ENCODE measurements at places on chromosomes 12 and 14.
A peak's percentile ranks its signal among the peaks of the same experiment; 100 is the strongest.

DNA sequence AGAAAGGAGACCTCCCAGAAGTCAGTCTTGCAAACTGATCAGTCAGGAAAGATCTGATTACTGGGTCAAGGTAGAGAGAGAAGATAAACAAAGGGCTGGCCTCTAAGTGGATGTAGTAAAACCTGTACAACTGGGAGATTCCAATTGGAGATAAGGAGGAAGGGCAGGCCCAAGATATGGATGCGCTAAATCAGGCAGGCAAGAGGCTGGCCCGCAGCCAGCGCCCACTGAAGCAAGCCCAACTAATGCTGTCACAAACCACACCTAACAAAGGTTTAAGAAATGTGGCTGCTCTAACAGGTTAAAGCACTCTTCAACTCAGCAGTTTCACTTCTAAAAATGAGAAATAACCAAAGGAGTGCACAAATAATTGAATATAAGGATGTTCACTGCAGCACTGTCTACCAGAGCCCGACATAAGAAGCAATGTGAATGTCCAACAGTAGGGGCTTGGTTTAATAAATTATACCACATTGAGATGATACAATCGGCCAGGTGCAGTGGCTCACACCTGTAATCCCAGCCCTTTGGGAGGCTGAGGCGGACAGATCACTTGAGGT, 4.7 kb downstream of the GLTP start:
- no peak for DNase-seq

- peak; percentile 12 for DNase-seq
Observed at GRCh38 chr14:25406818-25407217, 356.9 kb upstream of the STXBP6 start.

DNA sequence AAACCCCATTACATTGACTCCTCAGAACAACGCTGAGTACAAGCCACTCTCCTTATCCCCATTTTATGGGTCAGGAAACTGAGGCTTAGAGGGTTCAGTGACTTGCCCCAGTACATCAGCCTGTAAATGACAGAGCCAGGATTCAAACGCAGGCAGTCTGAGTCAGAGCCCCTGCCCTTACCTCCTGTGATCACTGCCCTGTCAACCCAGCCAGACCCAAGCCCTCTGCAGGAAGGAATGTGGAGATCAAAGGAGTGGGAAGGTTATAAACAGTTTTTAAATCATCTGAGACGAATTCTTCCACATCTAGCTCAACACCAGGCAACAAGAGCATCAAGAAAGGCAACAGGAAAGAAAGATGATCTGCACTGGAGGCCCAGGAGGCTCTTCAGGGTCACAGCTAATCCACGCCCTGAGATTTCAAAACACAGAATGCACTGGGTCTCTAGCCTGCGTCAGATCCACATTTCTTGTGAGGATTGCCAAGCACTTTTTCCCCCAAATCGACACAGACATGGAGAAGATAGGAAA, 38.5 kb downstream of the SPTB start:
- DNase-seq = peak; percentile 75

GRCh38 chr12:114447799-114448617, 42.1 kb upstream of the TBX5 start:
- no peak for DNase-seq

GRCh38 chr12:90627180-90627896, 327.6 kb downstream of the CCER1 start:
- DNase-seq = no peak

- peak; percentile 15 for DNase-seq
Observed at GRCh38 chr12:59453475-59453874, 142.4 kb upstream of the SLC16A7 start.

DNA sequence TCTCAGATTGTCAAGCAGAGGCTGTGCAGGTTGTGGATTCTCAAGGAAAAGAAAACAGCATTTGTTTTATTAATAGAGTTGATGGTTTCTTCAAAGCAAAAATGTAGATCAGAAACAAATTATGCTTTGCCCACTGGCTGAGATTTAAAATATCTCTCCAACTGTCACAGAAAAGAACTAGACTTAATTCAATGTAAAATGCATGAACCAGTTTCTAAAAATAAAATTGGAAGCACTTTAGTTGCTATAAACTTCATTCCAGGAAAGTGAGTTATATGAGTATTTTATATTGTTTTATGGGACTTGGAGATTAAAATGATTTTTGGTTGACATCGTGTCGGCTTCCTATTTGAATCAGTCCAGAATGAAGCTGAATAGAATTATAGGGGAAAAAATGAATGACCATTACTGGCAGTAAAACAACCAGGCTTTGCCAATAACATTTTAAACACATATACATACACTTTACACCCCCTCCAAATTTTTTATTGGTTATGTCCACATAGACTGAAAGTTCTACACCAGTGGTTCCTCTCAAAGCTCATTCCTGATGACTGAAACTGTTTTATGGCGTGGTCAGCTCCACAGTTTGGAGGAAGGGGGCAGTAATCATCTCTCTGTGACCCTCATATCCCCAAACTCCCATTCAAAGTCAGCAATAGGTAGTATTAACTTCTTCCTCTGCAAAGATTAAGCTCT, 55.5 kb upstream of the DAAM1 start:
- no peak for DNase-seq

GRCh38 chr12:67919406-67919805, 69.8 kb upstream of the IFNG-AS1 start:
- peak; percentile 58 for DNase-seq

DNA sequence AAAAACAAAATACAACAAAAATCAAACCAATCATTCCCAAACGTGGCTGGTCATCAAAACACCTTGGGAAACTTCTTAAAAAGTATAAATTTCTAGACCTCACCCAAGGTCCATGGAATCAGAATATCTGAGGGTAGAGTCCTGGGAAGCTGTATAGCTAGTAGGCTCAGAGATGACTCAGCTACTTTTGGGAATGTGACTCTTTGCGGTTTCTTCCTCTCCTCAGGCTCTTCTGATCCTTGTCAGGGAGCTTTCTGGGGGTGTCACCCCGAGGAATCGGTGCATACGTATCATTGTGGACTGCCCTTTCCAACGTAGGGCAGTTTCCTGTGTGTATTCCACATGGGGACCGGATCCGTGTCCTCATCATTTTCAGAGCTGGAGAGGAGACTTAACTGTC, 14.8 kb downstream of the JDP2 start:
- DNase-seq = peak; percentile 25

DNA sequence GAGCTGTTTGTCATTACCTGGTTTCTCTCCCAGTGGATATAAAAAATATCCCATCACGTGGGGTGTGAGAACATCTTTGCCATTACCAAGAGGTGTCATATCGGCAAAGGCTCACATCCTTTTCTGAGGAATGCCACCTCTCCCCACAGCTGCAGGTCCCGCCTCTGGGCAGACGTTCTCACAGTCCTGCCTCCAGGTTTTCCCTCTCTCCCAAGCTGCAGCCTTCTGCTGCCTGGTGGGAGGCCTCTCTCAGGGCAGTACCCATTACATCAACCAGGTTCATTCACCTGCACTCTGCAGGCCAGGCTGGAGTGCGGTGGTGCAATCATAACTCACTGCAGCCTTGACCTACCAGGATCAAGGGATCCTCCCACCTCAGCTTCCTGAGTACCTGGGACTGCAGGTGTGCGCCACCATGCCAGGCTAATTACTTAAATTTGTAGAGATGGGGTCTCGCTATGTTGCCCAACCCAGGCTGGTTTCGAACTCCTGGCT, 15.0 kb upstream of the TMEM119 start:
- DNase-seq = no peak

DNA sequence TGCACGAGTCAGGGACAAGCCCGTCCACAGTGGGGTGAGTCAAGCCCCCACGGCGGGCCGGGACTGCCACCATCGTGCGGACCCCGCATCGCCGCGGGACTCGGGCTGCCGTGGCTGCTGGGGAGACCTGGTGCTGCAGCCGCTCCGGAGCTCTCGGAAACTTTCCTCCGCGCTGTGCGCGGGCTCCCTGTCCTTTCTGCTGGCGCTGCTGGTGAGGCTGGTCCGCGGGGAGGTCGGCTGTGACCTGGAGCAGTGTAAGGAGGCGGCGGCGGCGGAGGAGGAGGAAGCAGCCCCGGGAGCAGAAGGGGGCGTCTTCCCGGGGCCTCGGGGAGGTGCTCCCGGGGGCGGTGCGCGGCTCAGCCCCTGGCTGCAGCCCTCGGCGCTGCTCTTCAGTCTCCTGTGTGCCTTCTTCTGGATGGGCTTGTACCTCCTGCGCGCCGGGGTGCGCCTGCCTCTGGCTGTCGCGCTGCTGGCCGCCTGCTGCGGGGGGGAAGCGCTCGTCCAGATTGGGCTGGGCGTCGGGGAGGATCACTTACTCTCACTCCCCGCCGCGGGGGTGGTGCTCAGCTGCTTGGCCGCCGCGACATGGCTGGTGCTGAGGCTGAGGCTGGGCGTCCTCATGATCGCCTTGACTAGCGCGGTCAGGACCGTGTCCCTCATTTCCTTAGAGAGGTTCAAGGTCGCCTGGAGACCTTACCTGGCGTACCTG, 1.1 kb downstream of the PDE3A start:
- no peak for DNase-seq

DNA sequence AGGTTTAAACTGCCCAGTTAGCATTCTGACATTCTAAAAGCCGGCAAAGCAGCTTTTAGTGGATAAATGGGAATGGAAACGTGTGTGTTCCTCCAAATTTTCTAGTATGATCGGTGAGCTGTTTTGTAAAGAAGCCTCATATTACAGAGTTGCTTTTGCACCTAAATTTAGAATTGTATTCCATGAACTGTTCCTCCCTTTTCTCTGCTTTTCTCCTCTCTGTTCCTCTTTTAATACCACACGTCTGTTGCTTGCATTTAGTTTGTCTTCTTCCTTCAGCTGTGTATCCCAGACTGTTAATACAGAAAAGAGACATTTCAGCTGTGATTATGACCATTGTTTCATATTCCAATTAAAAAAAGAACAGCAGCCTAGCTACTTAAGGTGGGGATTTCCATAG, 10.7 kb downstream of the DYRK2 start:
- DNase-seq = no peak

DNA sequence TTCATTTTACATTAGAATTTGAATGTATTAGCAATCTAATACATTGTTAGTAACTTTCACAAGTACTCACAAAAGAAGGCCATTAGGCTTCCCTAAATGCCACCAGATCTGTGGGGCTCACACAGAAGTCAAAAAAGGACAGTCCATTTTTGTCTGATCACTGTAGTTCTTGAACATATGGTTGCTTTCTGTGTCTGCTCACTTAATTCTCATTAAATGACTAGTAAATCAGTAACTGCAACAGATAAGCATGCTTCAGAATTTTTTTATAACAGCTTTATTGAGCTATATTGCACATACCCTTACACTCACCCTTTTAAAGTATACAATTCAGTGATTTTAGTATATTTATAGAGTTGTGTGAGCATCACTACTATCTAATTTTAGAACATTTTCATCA, 71.4 kb downstream of the DENND5B start:
- peak; percentile 8 for DNase-seq

GRCh38 chr14:86153480-86153879, 623.5 kb downstream of the FLRT2 start:
- no peak for DNase-seq

GRCh38 chr12:61553091-61553490, 707.1 kb upstream of the USP15 start:
- DNase-seq = no peak

DNA sequence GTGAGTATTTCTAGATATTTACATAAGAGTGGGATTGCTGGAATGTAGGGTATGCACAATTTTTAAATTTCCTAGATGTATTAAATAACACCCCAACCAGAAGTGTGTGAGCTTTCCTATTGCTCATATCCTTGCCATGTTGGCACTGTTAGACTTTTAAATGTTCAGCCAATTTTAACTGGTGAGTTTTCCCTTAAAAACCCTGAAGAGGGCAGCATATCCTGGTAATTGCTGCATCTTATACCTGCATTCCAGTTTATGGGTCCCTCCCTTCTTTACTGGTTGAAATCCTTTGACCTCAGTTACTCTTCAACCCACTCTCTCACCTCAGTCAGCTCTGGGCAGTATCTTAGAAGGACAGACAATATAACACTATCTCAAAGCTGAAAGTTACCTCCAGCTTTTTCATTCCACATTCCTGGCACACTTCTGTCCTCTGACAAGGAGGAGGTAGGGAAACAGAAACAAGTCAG, 270.6 kb downstream of the PAWR start:
- peak; percentile 87 for DNase-seq

- no peak for DNase-seq
Observed at GRCh38 chr12:93868771-93869170, 191.6 kb downstream of the CRADD start.

DNA sequence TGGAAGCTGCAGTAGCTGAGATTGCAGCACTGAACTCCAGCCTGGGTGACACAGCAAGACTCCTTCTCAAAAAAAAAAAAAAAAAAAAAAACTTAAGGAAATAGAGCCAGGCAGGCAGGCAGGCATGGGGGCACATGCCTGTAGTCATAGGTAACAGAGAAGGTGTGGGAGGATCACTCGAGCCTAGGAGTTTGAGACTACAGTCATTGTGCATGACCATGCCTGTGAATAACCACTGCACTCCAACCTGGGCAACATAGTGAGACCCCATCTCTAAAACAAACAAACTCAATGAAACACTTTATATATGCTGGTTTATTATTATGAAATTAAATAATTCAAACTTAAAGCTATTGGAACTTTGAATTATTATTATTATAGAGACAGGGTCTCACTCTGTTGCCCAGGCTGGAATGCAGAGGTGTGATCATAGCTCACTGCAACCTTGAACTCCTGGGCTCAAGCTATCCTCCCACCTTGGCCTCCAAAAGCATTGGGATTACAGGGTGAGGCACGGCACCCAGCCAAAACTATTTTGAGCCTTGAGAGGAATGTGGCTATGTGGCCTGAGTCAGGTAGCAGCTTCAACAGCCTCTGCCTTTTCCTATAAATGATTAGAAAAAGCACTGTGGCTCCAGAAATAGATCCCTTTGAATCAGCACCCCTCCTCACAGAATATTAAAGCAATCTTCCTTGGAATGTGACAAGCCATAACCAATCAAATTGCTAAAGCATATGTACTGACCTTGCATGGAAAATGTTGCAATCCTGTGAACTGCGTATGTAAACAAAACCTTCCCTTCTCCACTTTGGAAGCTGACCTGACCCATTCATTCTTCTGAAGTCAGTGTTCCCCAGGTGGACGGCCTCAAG, 34.7 kb upstream of the YY1 start:
- no peak for DNase-seq

- DNase-seq = no peak
Observed at GRCh38 chr14:100473249-100473648, 114.0 kb downstream of the BEGAIN start.

- DNase-seq = no peak
Observed at GRCh38 chr12:85681333-85681732, 154.9 kb downstream of the RASSF9 start.

GRCh38 chr14:104913435-104913834, 11.2 kb upstream of the PLD4 start:
- DNase-seq = no peak

DNA sequence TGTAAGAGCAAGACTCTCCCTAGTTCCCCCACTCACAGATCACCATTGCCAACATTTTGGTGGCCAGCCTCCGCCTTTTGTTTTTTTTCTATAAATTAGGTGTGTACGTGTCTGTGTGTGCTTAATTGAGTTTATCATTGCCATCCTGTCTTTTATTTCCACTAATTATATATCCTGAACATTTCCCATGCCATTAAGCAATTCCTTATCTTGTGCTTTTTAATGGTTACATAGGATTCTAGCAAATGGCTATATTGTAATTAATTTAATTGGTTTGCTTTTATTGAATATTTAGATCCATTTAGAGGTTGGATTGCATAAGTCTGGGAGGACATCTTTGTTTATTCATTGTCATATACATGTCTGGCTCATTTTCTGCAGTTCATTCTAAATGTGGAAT, 107.3 kb upstream of the RTL1 start:
- no peak for DNase-seq

GRCh38 chr12:51242120-51242519, 3.5 kb downstream of the DAZAP2 start:
- DNase-seq = no peak
